Activated T-helper 17 cell treated with anti-CD3 and anti-CD28 coated beads, Interleukin-2, amount 50 U/mL, for 72 hours (primary cell): ENCODE measurements at places on chromosomes 12 and 14.
A peak's percentile ranks its signal among the peaks of the same experiment; 100 is the strongest.

DNA sequence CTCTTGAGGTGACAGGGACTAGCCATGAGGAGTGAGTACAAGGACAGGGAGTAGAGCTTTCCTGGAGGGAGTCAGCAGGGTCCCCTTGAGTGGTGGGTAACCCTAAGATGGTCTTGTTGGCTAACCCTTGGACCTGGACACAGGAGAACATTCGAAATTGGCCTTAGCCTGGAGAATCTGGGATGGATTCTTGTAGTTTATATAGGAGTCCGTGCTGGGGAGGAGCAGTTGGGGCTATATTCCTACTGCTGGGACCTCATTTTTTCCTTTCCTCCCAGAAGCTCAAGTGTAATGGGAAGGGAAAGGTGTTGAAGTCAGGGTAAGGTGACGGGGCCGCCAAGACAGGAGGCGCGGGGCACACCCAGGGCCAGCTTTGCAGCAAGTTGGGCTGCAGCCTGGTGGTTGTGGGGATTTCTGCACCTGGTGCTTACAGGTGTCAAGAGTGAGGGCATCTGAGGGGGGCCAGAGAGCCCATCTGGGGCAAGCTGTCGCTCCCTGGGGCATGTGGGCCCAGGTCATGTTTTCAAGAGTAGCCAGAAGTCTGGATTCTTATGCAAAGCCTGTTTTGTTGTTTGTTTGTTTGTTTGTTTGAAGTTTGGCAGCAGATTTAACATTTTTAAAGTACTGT, 5.1 kb downstream of the BCL7A start:
- no peak for ATAC-seq

DNA sequence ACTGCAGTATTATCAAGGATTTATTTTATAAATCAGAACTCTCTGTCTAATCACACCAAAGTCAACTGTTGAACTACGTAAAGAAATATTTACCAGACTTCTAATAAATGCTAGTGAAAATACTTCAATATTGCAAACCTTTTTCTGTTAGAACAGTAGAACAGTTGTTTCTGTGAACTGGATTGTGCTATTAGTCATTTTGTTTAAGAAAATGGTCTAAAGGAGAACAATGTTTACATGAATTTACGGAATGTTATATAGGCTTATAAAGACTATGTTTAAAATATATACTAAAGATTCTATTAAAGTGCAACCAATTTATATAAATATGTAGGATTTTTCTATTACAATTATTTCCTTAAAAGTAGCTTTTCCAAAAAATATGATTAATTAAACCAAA, 471.4 kb downstream of the FSCB start:
- ATAC-seq, result no peak

- ATAC-seq, result no peak
Observed at GRCh38 chr12:120085920-120086645, 30.5 kb downstream of the RAB35 start.

DNA sequence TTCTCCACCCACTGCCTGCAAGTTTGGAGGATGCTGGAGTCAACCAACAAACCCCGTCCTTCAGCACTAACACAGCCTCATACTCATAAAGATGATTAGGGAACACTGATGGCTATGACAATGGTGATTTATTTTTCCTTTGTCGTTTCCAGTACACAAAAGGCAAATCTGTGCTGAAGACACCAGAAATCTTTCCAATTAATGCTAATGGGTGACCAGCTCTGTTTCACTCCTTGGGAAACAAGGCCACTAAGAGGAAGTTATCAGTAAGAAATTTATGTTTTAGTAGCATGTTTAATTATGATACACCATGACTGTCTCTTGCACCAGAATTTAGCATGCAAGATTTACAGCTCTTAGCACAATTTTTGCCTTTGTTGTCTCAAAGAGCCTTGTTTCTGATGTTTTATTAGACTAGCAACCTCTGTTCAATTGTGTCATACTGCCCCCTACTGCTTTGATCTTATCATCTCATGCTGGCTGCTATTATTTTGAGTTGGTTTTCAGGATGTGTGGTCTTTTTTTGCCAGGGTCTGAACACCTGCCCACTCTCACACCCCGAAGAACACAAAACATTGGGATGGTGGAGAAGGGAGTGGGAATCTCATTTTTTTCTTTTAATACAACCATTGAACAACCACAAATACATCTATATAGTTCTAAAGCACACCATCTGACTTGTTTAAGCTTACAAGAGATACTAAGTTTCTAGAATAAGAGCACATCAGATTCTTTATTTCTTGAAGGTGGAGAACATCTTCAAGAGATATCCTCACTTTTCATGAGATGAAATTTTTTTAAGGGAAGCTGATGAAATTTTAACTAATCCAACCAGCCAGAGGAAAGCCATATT, 160.9 kb downstream of the SPTSSA start:
- peak; percentile 49 for ATAC-seq

- no peak for ATAC-seq
Observed at GRCh38 chr14:52029881-52030280, 39.0 kb downstream of the NID2 start.

DNA sequence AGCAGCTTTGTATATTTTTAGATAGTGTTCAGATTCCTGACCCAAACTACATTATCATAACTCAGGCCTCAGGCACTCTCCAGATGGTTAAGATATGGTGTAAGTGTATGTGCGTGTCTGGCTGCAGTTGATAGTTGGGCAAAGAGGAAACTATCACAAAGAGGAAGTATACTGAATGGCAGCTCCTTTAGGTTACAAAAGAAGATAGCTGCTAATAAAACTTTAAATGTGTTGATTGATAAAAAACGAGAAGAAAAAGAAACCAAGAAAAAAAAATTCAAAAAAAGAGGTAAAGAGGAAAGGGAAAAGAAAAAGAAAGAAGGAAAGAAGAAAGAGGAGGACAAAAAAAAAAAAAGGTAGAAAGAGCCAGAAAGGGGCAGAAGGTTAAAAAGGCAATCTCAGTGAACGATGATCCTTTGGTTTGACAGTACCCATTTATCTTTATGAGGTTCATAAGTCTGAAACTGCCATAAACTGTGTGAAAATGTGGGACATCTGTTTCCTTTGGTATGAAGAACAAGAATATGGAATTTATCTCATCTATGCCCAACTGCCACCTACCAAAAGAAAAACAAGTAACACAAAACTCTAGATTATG, 42.2 kb downstream of the TAOK3 start:
- ATAC-seq, result no peak

DNA sequence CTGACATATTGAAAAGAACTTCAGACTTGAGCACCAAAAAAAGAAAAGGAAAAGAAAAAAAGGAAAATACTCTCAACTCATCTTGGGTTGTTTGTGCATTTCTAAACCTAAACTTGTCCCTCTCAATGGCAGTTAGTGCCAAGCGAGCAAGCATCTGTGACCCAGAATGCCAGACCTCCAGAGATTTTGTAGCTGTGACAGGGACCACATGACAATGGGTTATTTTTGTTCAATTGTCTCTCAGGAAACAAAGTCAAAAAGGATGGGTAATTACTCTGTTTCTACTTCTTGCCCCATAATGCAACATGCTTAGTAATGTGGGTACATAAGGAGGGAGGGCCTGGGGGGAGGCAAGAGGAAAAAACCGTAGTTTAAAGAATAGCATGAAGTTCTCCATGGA, 285.7 kb upstream of the RTL1 start:
- ATAC-seq, result no peak

- no peak for ATAC-seq
Observed at GRCh38 chr12:74349925-74350324, 187.7 kb upstream of the ATXN7L3B start.

- ATAC-seq, result no peak
Observed at GRCh38 chr14:66472251-66472650, 13.9 kb upstream of the CCDC196 start.

GRCh38 chr12:119385659-119386058, 51.1 kb downstream of the CCDC60 start:
- ATAC-seq, result no peak

DNA sequence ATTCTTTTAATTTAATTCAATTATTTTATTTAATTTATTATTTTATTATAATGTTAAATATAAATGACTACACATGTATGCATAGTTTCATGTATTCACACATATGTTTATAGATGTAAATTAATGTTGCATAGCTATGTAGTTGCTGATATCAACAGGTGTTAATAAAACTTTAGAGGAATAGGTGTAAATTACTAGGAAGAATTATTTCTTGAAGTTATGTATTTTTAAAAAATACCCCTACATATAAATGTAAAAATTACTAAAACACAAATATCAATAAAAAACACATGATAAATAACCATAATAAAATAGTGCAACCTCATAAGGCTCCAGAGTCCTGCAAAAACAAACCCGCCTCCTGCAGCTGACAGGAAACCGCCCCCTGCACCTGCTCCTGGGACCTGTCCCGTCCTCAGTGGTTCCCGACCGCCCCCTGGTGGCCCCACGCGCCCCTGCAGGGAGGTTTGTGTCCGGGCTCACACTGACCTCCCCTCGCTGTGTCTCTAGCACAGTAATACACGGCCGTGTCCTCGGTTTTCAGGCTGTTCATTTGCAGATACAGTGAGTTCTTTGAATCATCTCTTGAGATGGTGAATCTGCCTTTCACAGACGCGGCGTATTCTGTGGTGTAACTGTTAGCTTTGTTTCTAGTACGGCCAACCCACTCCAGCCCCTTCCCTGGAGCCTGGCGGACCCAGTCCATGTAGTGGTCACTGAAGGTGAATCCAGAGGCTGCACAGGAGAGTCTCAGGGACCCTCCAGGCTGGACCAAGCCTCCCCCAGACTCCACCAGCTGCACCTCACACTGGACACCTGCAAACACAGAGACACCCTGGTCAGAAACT, 1264.0 kb downstream of the TMEM121 start:
- peak; percentile 73 for ATAC-seq

DNA sequence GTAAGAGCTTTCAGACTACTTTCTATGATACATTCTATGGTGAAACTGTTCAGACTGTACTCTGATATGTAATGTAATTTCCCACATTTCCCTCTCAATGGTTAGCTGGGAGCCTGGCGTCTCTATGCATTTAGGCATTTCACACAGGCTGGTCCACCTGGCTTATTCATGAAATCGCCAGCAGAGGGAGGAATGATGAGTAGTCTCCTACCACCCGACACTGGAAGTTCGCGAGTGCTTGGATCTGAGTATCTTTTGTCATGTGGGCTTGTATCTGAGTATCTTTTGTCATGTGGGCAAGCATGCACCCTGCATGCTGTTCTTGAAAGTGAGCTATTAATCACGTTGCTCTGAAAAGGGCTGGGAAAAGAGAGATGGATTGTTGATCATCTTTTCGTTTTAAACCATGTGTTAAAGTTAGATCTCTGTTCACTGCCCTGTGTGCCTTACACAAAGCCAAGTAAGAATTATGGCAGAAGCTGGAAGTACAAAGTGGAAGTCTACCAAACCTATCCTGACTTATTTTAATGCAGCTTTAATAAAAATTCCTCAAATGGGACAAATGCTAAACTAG, 235.0 kb downstream of the ATP23 start:
- ATAC-seq, result no peak

DNA sequence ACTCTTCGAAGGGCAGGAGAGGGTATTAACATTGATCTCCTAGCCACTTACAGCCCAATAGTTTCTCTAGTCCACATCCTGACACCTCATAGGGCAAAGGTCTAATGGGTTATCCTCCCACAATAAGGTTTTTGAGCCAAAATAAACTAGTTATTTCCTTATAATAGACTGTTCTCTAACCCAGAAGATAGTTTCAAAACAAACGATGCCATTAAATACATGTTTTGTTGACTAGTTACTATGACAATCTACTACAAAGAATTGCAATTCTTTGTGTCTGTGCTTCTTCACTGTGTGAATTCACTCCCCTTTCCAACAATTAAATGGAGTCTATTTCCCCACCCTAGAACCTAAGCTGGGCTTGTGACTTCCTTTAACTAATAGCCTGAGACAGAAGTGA, 6.4 kb upstream of the ACTR10 start:
- ATAC-seq, result no peak

DNA sequence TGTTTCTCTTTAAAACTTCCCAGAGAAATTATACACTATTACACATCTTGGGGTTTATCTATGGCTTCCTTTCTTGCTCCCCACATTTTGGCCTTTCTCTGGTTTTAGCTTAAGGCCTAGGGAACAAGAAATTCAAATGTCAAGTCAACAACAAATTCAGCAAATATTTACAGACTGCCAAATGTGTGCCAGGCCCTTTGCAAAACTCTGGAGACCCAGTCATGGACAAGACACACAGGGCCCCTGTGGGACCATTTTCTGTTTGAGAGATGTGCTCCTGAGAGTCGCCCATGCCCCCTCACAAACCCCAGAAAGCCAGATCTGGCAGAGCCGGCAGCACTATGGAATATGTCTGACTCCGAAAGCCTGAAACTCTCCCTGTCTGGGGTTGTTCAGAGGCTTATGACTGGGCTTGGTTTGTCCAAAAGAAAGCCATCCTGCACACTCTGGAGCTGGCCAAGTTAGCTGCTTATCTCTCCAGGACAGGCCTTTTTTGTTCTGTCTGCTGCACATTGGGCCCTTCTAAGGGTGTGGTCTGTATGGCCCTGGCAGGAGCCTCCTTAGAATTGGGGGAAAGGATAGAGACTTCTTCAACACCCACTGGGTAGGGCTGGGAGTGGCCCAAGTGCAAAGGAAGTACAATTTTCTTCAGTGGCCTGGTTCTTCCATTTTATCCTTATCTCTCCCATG, 1.1 kb upstream of the KRT3 start:
- ATAC-seq, result no peak

GRCh38 chr12:93323625-93324329, 53.9 kb upstream of the NUDT4 start:
- ATAC-seq, result no peak

DNA sequence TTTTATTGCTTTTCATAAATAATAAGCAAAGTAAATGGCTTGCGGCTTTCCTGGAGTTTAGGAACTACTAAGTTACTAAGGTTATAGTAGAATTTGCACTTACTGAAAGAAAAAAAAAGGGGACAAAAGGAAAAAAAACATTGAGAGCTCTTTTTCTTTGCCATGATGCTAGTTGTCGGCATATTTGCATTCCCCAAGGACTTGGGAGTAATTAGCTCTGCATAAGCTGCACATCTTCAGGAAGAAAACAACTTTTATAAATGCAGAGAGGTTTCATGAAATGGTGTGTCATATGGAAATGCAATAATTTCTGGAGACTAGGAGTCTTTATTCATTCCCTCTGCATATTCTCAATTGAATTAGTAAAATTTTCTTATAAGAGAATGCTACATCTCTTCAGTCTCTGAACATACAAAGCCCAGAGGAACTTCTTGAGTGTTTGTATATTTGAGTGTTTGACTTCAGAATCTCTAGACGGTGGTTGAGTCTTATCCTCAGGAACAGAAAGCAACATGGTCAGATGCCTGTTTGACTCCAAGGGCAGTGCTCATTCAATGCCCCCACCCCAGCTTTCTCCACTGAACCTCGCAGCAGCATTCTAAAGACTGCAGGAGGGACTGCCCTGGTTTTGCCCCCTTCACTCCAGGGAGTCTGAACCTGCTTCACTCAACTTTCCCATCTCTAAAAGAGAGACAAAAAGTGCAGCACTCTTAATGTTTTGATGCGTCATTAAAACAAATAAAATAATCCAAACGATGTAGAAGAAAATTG, 158.9 kb upstream of the EEA1 start:
- ATAC-seq, result no peak
